Amniotic epithelial cell (primary cell): ENCODE measurements at places on chromosomes 13 and 19.
A peak's percentile ranks its signal among the peaks of the same experiment; 100 is the strongest.

DNA sequence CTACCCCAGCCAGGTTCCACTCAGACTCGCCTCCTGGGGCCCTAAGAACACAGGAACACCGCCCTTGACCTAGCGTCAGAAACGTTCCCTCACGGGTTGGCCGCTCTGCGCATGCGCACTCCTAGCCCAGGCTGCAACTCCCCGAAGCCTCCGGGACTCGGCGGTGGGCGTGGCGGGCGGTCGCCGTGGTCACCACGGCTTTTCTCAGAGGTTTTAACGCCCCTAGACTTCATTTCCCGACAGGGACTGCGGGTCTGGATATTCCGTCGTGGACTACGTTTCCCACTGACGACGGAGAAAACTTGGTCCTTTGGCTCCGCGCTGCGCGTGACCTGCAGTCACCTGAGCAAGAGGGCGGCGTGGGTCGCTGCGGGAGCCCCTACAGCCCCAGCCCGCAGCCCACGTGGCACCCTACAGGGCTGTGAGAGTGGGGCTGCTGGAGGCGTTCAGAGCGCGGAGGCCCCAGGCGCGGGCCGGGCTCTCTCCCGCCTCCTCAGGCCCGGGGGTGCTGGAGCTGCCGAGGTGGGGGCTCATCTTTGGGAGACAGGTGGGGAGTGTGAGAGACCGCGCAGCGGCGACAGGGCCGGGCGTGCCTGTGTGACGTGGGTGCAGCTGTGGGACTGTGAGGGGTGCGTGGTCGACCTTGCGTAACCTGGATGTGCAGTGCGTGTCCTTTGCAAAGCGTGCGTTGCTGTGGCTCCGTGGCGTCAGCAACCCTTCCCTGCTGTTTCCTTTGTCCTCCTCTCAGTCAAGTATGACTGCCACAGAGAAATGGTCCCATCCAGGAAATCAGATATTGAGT, 38.0 kb upstream of the ZNF573 start:
- DNase-seq = no peak

DNA sequence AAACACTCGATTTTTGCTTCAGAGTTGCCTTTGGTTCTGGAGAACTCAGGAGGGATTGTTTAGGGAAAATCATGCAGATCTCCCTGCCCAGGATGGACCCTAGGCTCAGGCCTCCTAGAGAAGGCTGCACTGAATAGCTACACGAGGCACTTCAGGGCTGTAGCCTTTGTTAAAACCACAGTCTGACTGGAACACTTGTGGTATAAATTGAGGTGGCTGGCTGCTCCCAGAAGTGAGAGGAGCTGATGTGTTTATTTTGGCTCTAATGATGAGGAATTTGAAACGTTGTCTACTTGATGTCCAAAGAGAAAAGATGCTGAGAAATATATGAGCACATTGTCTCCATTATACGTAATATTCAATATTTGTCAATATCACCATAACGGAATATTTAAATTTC, 762.1 kb upstream of the ARGLU1 start:
- DNase-seq = no peak

DNA sequence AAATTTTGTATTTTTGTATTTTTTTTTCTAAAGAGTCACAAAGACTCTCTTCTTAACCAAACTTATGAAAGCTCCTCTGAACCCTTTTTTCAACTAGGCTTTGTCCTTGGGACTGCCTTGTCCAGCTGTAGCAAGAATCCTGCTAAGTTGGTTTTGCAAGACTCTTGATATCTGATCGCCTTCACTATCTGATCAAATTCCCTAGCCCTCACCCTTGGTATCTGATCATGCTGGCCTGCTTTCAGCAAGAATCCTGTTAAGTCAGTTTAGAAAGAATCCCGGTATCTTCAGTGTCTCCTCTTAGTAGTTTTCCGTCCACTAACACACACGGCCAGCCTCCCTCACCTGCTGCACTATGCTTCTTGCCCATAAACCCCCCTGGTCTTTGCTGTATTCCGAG, 1.9 kb upstream of the SIGLEC5 start:
- DNase-seq = no peak

DNA sequence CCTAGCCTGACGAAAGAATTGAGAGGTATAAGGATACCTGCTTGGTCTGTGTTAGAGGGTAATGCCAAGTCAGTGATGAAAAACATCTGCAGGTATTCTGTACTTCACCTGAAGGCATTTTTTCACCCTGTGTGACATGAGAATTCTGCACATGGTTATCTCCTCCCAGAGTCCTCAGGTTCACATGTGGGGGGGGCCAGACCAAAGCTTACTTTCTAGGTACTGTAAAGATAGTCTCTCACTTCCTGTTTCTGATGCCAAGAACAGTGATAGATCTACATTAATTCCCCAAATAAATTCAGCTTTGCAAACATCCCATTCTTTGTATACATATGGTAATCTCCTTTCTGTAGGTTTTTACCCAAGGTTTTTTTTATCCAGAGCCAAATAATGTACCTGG, 53.4 kb downstream of the GPC6 start:
- no peak for DNase-seq

DNA sequence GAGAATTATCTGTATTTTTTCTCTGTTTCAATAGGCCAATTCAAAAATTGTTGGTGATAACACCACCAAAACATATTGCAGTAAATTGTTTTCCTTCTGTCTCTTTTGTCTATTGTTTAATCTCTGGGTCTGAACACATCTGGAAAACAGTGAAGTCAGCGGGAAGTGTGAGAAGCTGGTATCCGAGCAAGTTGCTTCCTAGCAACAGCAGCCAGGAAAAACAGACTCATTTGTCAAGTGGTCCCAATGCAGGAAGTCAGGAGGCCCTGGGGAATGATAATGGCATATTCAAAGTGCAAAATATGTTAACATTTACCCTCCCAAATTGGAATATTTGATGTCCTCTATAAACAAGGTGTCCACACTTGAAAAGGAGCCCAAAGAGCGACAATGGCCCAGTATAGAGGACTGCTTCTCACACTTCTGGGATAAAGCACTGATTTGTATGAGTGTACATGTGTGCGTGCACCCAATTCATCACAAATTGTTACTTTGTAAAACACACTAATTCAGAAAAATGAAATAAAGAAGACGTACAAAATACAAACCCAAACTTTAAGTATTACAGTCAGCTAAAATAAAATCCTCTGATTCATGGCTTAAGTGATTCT, 515.0 kb downstream of the TBC1D4 start:
- DNase-seq = peak; percentile 30

DNA sequence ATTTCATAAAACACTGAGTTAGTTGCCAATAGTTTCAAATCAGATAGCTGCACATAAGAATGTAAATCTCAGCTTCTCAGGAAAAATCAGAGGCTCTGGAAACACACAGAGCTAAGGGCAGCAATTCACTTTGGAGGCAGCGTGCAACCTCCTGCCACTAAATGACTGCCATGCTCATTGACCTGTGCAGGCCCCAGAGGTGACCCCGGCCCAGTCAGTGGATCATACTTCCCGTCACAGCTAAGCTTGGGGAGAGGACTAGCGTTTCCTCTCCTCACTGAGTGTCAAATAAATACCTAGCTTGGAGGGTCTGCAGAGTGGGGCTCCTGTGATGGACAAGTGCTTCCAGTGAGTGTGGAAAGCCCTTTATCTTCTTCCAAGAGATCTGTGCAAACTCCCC, 67.2 kb downstream of the UQCRFS1 start:
- no peak for DNase-seq

GRCh38 chr13:26495750-26496149, 61.7 kb upstream of the WASF3 start:
- DNase-seq = no peak

- DNase-seq = peak; percentile 33
These were observed 1.1 kb upstream of the NR2F6 start for GRCh38 chr19:17246681-17247425.

DNA sequence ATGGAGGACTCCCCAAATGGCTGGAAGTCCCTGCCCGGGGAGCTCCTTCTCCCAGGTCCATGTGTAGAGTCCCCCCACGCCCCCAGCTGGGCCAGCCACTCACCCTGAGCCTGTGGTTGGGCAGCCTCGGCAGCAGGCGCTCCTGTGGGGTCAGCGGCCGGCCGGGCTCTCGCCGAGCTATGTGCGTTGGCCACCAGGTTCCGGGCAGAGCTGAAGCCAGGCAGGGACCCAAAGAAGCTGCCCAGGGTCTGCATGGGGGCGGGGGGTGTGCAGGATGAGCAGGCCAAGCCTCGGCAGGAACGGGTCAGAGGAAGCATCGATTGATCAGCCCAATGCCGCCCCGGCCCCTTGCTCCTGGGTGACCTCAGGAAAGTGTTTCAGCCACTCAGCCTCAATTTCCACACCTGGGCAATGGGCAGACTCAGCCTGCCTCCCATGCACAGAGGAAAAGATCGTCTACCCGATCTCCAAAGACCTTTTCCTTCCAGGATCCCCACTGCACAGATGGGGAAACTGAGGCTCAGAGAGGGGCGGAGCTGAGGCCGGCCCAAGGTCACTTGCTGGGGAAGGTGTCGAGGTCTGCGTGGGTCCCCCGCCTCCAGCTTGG, 732 bp downstream of the PLIN4 start:
- DNase-seq = no peak

DNA sequence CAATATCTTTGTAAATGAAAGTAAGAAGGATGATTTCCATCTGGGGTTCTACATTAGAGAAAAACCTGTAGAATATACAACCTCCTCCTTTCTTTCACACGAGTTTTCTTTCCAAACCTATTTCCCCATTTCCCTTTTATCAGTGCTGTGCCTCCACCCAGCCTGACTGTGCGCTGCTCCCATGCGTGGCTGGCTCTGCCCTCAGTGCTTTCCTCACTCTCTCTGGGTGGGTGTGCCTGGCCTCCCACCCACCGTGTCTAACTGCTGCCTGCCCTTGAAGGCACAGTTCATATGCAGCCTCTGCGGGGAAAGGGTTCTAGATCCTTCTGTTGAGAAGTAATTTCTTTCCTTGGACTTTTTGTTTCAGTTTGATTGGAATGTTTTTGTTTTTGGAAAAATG, 70.7 kb downstream of the PCCA start:
- no peak for DNase-seq

GRCh38 chr13:109412283-109412901, 374.0 kb downstream of the IRS2 start:
- peak; percentile 72 for DNase-seq

DNA sequence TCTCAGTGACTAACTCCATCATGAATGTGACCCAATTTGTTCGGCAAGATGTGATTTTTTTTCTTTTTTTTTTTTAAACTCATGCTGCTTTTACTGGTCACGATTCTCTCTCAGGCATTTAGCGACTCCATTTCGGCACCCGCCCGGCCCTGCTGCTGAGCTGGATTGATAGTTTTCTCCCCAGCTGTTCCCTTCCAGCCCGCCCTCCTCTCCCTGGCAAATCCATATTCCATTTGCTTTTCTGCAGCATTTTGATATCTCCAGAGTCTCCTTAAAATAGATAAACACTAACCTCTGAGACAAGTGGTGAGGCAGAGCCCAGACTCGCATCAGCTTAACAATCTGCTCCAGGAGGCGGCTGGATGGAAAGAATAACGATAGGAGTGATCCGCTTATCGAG, 55.5 kb upstream of the KATNAL1 start:
- DNase-seq = peak; percentile 26

DNA sequence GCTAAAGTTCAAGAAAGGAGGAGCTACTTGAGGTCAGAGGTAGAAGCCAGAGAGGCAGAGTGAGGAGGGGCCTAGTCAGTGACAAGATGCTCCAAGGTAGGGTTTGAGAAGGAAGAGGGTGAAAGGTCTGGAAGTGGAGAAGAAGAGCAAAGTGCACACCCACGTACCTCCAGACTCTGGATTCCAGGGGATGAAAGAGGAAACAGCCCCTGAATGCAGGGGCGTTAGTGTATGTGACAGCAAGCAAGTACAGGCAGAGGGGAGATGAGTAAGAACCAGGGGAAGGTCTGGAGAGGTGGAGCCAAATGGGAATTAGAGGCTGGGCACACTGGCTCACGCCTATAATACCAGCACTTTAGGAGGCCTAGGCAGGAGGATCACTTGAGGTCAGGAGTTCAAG, 8.7 kb downstream of the RPS28 start:
- no peak for DNase-seq

DNA sequence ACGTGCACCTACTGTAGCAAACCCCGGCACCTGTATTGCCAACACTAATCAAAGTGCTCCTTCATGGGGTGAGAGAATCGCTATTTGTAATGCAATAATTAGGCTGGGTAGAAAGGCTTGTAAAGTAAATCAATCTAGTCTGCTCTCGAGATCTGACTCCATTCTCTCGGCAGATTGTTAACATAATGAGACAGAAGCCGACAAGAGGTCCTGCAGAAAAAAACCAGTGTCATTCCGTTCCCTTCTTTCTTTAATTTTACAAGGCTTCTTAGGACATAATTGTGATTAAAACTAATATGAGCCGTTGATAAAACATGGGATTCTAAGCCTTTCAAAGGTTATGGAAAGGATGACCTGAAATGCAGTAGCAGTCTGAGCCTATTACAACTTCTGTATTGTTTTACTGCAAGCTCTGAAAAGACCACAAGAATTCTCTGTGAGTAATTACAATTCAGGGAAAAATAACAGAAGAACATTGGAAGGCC, 530.0 kb downstream of the PCDH9 start:
- DNase-seq = peak; percentile 28

DNA sequence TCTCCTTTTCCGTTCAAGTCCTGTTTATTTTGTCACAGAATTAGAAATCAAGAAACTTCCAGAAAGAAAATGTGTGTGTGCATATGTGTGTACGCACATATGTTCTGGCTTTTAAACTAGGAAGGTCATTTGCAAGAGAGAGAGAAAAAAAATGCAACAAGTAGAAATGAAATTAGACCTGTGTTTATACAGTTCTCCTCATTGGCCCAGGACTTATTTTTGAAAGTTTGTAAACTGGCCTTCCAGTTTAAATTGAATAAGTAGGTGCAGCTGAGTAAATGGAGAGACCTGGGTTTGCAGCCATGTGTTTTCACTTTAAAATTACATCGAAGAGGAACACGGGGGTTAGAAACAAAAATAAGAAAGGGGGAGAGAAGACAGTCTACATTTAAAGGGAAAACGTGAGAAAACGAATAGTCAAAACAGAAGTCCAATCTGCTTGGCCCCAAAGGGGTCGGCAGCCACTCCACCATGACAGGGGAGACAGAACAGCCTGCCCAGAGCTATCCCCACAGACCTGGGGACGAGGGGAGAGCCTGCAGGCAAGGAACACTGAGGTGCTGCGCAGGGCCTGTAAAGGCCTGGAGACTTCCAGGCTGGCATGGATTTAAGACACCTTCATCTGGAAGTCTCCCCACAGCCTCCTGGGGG, 216.8 kb upstream of the MAB21L1 start:
- no peak for DNase-seq

GRCh38 chr19:4380254-4380727, 20.1 kb downstream of the SH3GL1 start:
- no peak for DNase-seq

DNA sequence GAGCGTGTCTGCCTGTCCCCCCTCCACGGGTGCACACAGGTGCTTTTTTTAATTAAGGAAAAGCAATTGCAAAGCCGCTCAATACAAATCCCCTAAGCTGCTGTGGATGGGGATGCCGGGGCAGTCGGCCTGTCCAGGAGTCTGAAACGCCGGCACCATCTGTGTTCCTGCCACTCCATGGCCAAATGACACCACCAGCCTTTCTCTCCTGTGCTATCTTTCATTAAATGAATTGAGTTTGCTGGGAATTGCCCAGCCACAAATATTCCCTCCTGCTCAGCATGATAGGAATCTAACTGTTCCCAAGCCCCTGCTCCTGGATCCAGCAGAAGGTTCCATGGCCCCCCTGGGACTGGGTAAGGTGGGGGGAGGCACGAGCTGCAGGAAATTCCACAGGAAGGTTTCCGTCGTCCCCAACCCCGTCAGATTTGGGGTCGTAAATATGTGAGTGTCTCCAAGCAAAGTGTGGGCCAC, 139.2 kb downstream of the KDM4B start:
- DNase-seq = no peak
